ENCODE measurements at places on chromosomes 1 and 21.

GRCh38 chr21:34135330-34135729, 62.0 kb downstream of the MRPS6 start:
- DNase-seq, result no peak

GRCh38 chr1:20137055-20137454, 2.1 kb upstream of the PLA2G2F start:
- DNase-seq, result no peak

GRCh38 chr21:18142655-18143054, 102.0 kb upstream of the CHODL start:
- no peak for DNase-seq

DNA sequence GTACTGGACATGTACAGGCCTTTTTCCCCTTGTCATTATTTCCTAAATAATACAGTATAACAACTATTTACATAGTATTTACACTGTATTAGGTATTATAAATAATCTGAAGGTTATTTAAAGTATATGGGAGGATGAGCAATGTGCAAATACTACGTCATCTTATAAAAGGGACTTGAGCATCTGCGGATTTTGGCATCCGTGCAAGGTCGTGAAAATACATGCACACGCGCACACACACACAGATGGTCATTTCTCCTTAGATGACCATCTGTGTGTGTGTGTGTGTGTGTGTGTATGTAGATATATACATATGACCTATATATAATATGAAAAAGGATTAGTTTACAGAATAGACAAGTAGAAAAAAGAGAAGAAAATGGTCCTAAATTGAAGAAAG, 15.4 kb downstream of the ALG14 start:
- no peak for DNase-seq

- no peak for DNase-seq
These were observed 43.8 kb downstream of the RBM11 start for GRCh38 chr21:14259747-14260146.

- DNase-seq, result no peak
These were observed 14.5 kb downstream of the OLIG2 start for GRCh38 chr21:33040215-33040614.

GRCh38 chr1:59605184-59605583, 209.6 kb upstream of the HOOK1 start:
- DNase-seq, result no peak

DNA sequence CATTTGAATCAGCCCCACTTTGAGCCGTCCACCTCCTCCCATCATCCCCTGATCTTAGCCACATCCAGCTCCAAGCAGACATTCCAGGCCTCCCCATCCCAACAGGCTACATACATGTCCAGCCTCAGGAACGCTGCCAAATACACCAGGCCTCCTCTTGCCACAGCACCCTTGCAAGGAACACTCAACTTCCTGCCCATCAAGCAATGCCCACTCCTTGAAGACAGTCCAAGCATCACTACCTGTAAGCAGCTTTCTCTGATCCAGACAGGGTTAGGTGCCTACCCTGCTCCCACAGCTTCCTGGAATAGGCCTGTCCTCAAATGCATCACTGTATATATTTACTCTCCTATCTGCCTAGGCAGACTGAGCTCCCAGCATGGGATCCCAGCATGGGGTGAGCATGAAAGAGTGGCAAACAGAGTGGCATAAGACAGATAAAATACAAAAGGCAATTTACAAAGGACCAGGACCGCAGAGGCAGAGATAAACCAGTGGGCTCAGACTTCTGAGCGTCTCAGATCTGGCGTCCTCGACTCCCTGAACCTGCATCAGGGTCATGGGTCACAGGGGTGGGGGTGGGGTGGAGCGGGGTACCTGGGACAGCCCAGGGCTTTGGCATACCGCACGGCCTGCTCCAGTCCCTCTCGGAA, 816 bp downstream of the HYI start:
- no peak for DNase-seq

- no peak for DNase-seq
These were observed 29.7 kb downstream of the DDR2 start for GRCh38 chr1:162662013-162662412.

DNA sequence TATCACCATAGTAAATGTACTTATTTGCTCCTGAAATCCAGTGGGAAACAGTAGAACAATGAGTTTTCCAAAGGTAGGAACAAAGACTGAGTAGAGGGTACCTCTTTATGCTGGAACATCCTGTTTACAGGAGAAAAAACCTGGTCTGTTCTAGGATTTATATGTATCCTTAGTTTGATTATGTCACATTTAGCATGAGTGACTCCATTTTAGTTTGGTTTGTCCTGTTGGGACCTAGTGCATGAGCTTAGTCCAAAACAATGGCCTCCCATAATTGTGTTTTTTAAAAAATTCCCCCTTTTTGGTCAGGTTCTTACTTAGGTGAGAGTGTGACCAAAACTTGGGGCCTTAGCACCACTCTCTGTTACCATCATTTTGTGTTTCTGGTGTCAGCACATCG, 3.5 kb upstream of the MRPL55 start:
- DNase-seq, result no peak

DNA sequence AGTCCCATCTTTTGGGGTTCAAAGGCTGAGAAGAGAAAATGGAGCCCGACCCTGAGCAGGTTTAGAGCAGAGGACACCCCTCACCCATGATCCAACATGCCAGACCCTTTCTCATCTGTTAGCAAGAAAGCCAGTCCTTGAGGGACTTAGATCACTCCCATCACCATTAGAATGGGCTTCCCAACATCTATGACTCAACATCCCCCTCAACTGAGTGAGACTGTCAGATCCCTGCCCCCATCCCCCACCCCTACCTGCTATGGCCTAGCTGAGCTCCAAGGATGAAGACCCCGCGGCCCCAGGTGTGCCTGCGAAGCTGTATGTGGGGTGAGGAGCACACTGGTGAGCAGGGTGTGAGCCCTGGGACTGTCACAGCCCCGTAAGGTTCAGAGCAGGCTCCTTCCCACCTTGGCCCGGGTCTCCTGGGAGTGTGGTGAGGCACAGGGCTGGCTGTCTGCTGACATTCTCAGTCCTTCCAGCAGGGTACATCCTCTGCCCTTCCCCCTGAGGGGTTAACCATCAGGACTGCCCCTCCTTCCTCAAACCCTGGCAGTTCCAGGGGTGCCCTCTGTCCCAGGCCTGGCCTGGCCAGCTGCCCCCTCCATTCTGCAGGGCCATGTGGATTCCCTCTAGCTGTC, 21.4 kb upstream of the BLACAT1 start:
- no peak for DNase-seq

DNA sequence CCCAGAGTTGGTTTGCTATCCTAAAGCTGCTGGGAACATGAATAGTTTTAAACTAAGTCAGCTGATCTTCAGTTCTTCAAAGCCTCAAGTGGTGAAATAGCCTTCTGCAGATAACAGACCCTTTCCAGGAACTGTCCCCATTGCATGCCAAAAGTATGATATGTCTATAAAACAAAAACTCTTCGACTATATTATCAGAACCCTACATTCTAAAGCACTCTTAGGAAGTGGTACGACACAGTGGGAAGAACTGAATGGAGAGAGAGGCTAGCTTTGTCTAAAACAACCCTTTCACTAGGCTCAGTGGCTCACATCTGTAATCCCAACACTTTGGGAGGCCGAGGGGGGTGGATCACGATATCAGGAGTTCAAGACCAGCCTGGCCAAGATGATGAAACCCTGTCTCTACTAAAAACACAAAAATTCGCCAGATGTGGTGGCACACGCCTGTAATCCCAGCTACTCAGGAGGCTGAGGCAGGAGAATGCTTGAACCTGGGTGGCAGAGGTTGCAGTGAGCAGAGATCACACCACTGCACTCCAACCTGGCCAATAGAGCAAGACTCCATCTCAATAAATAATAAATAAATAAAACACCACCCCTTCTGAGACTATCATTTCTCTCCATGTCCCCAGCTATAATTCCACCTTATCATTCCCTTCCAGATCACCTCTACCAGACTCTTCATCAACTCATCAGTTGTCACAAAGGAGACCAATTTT, 2.2 kb upstream of the FRRS1 start:
- DNase-seq, result no peak

DNA sequence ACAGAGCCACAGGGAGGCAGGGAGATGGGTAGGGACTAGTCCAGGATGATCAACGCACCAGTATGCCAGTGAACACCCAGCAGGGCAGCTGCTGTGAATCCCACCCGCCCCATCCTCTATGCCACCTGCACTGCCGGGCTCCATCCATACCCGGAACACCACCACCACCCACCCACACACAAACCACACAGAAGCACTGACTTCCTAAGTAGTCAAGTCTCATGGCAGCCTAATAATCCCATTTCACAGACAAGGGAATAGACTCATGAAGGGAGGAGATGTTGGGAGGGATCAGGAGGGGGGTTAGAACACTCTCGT, 6.3 kb downstream of the DRAXIN start:
- no peak for DNase-seq

- no peak for DNase-seq
These were observed 52.0 kb downstream of the AHDC1 start for GRCh38 chr1:27551953-27552312.

- no peak for DNase-seq
These were observed 25.6 kb upstream of the CDC42BPA start for GRCh38 chr1:227343727-227344551.

GRCh38 chr1:11026052-11026451, 13.6 kb downstream of the TARDBP start:
- DNase-seq, result no peak

DNA sequence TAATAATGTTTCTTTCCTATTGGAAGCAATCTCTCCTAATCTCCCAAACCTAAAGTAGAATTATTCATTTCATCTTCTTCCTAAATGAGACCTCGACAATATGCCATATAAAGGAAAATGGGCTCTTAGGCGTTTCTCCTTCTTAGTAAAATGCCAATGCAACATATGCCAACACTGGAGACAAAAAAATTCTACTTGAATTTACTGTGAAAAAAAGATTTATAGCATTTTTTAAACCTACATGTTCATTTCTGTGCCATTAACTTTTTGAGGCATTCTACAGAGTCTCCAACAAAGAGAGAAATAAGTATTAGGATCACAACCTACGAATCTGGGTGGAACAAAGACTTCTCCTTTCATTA, 1.3 kb downstream of the WDR47 start:
- DNase-seq, result no peak

GRCh38 chr1:77322061-77322900, 40.5 kb downstream of the AK5 start:
- no peak for DNase-seq

GRCh38 chr1:50681931-50682330, 258.7 kb upstream of the DMRTA2 start:
- DNase-seq, result no peak

DNA sequence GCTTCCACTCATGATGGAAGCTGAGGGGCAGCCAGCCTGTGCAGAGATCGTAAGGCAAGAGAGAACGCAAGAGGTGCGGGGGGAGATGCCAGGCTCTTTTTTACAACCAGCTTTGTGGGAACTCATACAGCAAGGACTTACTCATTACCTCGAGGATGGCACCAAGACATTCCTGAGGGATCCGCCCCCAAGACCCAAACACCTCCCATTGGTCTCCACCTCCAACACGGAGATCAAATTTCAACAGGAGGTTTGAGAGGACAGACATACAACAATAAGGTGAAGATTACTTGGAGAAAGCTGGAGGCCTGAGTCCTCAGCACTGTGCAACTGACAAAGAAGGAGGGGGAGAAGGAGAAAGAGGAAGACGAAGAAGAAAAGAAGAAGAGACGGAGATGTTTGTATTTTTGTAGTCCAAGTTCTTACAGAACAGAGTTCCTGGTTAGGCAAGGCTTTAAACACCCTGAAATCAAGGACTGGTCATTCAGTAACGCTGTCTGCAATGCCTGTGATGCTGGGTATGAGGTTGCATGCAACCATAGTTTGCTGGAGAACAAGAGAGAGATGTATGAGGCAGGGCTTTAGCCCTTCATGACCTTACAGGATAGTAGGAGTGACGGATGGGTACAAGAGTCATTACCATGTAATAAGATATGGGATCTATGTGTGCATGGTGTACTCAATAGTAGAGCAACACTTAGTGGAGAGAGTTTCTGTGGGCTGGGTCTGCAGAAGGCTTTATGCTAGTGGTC, 19.7 kb upstream of the GALNT2 start:
- no peak for DNase-seq

- DNase-seq, result no peak
These were observed 627.4 kb downstream of the LMO4 start for GRCh38 chr1:87956072-87956471.

DNA sequence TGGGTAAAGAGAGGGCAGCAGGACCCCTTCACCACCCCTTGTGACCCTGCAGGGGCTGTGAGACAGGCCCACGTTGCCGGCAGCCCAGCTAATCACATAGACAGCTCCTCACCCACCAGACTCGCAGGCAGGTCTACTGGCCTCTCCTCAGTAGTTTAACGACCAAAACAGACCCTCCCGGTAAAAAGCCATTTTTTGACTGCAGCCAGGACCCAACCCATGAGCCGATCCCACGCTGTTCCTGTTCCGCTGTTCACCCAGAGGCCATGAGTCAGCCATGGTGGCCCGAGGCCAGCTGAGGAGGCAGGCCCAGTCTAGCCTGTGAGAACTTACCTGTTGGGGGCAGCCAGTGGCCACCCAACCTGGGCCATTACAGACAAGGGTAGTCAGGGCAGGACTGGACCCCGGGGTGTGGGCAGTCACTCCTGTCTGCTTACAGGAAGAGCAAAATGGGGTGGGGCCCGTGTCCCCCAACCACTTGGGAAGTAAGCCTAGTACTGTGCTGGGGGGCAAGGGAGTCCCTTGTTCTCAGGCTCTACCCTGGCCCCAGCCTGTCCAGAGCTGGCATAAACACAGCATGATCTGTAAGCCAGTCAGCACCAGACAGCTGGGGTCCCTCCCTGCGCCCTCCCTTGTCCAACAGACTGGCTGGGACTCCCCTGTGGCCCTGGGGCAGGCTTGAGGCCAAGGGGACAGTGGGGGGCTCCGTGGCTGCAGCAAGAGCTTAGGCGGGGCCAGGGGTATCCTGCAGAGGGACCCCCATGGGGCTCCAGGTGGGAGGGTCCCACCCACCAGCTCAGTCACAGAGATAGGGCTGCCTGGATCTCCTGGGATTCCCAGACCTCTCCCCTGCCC, 61.9 kb downstream of the WNT9A start:
- DNase-seq, result no peak

GRCh38 chr1:15414445-15414983, 4.8 kb downstream of the EFHD2 start:
- DNase-seq, result no peak

DNA sequence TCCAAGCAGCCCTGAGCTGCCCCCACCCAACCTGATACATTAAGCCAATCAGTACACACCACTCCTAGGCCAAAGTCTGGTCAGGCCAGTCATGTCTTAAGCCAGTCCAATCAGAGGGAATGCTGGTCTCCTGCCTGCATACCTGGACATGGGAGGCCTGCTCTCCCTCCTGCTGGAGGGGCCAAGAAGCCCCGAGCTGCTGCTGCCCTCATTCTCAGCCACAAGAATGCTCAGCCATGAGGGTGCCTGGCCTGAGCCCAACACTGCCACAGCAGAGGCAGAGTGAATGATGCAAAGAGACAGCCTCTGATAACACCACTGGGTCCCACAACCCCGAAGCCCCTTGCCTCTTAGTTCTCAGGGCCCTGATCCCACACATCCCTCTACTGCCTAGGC, 23.0 kb downstream of the CHD5 start:
- DNase-seq, result no peak

- no peak for DNase-seq
These were observed 139.8 kb downstream of the LIPI start for GRCh38 chr21:14070968-14071367.
